ENCODE measurements at places on chromosomes 3 and 15.

GRCh38 chr3:141795741-141796080, 32.5 kb downstream of the GRK7 start:
- no peak for DNase-seq

DNA sequence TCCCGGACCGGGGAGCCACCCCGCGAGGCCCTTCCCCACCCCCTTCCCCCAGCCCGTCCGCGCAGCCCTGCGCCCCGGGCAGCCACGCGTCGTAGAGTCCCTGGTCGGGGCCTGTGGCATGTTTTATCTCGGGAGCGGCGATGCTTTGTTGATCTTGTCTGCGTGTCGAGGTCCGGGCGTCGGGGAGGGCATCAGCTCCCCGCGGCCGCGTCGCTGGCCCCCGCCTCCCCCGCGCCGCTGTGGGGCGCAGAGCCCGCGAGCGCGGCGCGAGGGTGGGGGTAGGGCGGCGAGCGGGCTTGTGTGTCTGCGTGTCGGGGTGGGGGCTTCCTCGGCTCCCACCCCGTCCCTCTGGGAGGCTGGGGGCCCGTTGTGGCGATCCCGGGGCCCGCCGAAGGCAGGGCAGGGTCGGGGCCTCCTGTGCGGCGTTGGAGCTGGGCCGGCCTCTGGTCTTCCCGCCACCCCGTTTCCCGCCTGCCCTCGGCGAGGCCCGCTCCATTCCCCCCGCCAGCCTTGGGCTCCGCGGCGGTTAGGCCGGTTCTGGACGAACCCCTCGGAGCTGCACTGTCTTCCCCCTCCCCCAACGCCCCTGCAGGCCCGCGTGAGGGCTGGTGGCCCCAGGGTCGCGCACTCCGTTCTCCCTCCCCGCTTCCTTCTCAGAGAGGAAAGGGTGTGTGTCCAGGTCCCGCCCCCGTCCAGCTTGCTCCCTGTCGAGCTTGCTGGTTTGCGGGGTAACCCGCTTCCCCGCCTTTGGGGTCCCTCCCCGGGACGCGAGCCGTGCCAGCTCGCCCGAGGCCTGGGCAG, 695 bp downstream of the GMPS start:
- peak; percentile 81 for DNase-seq

- no peak for DNase-seq
Observed at GRCh38 chr3:24242012-24242698, 252.5 kb downstream of the THRB start.

GRCh38 chr3:72437661-72438406, 410.4 kb downstream of the SHQ1 start:
- no peak for DNase-seq

DNA sequence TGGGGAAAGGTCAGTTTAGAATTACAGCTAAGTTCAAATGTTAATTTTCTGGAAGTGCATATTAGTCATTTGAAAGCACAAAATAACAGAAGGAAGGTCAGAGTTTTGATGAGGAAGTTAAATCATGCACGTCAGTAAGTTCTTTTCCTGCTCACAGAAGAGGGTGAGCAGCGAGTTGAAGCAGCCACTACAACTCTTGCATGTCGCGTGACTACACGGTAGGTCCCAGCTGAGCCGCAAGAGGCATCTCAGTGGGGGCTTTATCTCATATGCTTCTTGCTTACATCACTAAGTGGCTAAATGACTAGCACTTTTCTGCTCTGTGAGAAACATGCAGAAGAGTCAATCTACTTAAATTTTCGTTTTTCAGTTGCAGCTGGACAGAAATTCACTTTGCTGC, 21.3 kb upstream of the SEC62 start:
- no peak for DNase-seq

- DNase-seq: no peak
Observed at GRCh38 chr3:621714-622113, 425.2 kb downstream of the CHL1 start.

DNA sequence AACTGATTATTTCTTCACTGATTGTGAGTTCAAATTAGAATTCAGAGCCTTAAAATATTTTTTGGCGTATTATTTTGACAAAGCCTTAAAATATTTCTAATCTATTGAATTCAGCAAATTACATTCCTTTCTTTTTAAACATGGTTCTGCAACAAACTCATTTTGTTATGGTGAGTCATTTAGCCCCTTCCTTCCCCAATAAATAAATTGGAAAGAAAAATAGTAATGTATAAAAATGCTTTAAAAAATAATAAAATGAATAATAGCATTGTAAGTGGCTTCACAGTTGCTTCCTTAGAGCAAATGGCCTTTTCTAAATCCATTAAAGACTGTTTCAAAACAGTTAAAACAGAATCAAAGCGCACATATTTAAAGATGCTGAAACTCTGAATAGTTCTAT, 12.1 kb downstream of the CSNK1G1 start:
- DNase-seq: no peak

DNA sequence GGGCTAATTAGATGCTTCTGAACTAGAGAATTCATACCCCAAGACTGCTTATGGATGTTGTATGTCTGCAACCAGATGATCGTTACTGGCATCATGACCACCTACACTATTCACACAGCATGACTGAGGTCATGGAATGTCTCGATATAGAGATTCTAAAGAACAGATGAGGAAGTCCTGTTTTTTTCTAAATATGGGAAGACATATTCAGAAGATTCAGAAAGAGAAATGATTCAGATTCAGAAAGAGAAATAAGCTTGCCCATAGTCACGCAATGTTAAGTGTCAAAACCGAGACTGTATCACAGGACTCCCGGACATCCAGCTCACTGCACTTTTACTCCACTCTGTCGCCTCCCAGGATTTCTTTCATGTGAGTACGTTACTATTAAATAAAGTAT, 136.2 kb downstream of the TPRG1 start:
- no peak for DNase-seq

DNA sequence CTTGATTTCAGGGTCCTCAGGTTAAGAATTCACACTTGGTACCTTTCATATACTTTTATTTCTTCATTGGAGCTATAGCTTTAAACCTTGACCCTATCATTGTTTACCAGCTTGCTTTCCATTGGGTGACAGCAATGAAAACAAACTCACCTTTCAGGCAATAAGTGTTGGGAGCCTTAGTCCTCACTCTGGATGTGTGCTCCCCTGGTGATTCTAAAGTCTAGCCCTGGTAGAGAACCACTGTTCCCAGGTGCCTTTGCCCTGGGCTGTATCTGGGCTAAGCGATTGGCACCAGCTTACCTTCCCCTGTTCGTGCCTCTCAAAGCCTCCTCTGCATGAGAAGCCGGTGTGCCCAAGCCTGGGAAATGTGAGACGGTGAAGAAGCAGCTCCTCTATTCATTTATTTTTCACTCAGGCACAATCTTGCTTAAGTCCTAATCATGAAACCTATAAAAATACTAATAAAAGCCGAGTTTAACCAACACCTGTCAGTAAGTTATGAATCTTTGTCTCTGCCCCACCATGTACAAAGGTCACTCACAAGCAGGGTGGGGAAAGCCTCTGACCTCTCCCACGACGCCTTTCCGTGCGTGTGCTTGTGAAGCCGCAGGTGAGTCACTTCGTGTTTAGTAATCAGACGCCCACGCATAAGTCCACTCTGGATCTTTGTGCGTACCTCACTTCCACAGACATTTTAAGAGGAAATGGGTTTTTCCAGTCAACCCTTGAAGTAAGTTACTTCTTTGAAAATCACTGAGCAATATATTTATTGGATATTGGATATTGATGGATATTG, 12.8 kb upstream of the ARRDC4 start:
- no peak for DNase-seq

GRCh38 chr3:83946049-83946448, 1012.7 kb upstream of the CADM2 start:
- DNase-seq: no peak

- no peak for DNase-seq
Observed at GRCh38 chr3:126459111-126459762, 16.5 kb downstream of the ZXDC start.

DNA sequence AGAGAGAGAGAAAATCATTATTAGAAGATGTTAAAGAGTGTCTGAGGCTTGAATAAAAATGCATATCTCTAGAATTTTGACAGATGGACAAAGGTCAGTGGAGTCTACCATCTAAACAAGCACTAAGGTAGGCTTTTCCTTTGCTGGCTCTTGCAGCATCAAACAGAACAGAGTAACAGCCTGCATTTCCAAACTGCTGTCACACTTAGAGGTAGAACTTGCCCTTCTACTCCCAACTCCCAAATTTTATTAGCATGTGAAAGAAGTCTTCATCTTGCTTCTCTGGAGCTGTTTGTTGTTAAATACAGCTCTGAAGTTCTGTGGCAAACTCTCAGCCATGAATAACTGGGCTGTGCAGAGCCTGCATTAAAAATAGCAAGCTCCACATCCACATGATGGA, 4.1 kb upstream of the MB21D2 start:
- no peak for DNase-seq

DNA sequence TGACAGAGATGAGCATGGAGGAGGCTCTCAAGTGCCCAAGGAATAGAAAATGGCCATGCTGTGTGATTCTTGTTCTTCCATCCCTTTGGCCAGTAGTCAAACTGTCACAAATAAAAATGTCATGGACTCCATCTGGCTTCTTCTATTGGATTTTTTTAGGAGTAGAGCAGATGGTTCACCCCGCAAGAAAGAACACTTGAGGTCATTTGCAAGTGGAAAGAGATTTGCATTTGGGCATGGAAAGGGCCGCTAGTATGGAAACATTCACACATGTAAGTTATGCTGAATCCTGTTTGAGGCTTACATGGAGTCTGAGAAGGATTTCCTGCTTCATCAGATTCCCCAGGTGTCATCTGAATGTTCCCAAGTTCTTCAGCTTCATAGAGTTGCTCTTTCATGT, 53.1 kb upstream of the CFAP161 start:
- DNase-seq: no peak

- DNase-seq: no peak
Observed at GRCh38 chr15:63414474-63415120, 33.0 kb upstream of the CA12 start.

- no peak for DNase-seq
Observed at GRCh38 chr3:171178714-171179113, 152.2 kb upstream of the SLC2A2 start.

DNA sequence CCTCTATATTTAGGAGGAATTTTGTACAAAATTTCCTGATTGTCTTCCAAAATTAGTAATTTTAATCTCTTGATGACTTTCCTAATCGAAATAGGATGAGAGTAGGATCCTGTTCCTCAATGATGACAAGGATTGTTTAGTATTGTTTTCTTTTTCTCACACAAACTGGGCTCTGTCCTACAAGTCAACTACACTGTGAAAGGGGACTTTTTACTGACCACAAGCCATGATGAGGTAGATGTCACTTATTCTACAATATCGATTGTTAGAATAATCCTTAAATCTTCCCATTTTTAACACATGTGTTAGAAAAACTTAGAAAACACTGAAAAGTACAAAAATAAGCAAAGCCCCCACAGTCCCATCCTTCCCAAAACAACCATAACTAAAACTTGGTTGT, 35.8 kb upstream of the TSC22D2 start:
- no peak for DNase-seq

DNA sequence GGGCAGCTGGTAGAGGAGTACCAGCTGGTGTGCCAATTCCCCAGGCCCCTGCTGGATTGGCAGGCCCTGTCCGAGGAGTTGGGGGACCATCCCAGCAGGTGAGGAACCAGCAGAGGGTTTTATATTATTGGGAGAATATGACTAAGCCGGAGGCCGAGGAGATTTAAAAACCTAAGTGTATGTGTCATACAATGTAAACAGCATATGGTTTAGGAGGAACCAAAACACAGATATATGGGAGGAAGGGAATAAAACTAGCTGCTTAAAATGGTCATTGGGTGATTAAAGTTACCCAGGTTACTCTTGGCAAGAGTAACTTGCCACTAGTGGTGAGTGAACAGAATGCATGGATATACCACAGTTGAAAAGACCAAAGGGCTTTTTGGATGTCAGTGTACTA, 22.1 kb downstream of the SNRPN start:
- no peak for DNase-seq

- DNase-seq: no peak
Observed at GRCh38 chr15:62558640-62559380, 393.7 kb upstream of the C2CD4B start.

DNA sequence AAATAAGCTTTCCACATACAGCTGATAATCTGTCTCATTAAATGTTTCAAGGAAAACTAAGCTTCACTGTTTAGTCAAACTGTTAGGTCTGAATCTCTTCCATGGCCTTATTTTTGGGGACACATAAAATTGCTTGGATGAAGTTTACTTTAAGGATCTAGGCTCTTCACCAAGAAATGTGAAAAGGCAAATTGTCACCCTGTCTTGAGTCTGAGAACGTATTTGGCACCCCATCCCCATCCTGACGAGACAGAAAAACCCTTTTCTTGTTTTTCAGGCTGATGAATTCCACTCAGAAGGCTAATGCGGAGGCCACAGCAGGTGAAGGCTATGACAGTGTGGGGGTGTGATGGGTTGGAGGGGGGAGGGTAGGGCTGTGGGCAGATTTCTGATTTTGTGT, 226.6 kb downstream of the GREM1 start:
- DNase-seq: no peak

DNA sequence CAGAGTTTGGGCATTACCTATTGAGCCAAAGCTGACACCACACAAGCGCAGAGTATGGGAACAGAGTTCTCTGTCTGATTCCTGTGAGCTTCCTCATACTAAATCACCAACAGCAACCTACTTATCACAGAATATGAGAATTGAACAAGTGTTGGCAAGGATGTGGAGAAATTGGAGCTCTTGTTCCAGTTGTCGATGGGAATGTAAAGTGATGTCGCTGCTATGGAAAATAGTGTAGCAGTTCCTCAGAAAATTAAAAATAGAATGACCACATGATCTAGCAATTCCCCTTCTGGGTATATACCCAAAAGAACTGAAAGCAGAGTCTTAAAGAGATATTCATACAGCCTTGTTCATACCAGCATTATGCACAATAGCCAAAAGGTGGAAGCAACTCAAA, 33.4 kb downstream of the CD86 start:
- DNase-seq: no peak

- no peak for DNase-seq
Observed at GRCh38 chr3:113211330-113212149, at the start of gene BOC. BOC (plus strand) TSS chr3:113211557; CDS start chr3:113249803, 38,246 bp downstream.

- no peak for DNase-seq
Observed at GRCh38 chr3:73592154-73593144, 32.3 kb downstream of the PDZRN3 start.

- no peak for DNase-seq
Observed at GRCh38 chr15:48175126-48175525, 3.0 kb downstream of the MYEF2 start.

DNA sequence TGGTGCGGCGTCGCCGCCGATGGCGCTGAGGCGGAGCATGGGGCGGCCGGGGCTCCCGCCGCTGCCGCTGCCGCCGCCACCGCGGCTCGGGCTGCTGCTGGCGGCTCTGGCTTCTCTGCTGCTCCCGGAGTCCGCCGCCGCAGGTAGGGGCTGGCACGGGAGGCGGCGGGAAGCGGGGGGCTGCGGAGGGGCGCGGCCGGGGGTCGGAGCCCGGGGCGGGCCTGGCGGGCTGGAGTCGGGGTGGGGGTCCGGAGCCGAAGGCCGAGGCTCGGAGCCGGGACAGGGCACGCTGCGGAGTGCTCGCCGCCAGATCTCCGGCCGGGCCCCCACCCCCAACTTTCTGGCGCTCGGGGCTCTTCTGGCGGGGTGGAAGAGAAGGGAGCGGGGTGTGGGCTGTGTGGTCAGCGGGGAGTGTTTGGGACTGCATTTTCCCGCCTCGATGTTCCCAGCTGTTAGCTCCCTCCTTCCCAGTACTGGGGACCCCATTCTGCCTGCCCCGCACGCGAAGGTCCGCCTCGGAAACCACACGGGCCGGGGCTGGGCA, 299 bp downstream of the TYRO3 start:
- DNase-seq: no peak

- no peak for DNase-seq
Observed at GRCh38 chr15:87736401-87736800, 520.1 kb downstream of the NTRK3 start.

GRCh38 chr3:79910337-79910736, 142.5 kb upstream of the ROBO1 start:
- no peak for DNase-seq

GRCh38 chr3:78906930-78907329, 860.9 kb downstream of the ROBO1 start:
- no peak for DNase-seq

Data from activated effector memory CD4-positive, alpha-beta T cell treated with anti-CD3 and anti-CD28 coated beads, Interleukin-2, amount 50 U/mL, for 16 hours (primary cell).